ENCODE measurements at places on chromosomes 3 and 15.

DNA sequence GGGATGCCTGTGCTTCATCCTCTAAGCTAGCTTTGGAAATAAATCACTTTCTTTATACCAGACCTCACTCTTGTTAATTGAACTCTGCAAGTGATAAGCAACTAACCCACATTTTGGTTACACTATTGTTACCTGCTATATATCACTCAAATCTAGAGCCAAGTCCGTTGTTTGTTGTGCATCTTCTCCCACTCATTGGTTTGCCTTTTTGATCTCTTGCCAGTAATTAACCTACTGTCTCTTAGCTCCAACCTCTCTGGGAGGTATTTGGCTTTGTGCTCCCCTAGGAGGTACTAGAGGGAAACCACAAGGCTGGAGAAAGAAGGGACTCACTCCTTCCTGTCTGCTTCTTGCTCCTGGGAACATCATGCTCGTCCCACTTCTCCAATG, 12.8 kb upstream of the CRBN start:
- DNase-seq, result peak; percentile 4

GRCh38 chr3:8739757-8740504, 6.3 kb downstream of the CAV3 start:
- DNase-seq, result no peak

- DNase-seq, result no peak
Measured at GRCh38 chr15:92545996-92546395, 109.6 kb downstream of the FAM174B start.

- DNase-seq, result peak; percentile 24
Measured at GRCh38 chr3:194323785-194324735, 27.1 kb downstream of the CPN2 start.

DNA sequence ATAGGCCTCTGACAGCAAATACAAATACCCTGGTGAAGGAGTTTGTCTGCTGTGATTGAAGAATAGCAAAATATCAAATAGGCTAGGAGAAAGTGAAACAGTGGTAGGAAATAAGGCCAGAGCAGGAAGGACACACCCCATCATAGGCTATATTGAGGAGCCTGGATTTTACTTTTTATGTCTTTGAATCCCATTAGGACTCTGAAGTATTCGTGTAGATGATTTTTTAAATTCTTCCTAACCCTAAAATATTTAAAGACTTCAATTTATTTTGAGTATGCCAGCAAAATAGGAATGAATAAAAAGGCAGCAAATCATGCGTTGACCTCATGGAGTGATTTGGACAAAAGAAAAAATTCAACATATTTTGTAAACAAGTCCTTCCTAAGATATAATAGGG, 562.8 kb downstream of the NAALADL2 start:
- DNase-seq, result no peak

DNA sequence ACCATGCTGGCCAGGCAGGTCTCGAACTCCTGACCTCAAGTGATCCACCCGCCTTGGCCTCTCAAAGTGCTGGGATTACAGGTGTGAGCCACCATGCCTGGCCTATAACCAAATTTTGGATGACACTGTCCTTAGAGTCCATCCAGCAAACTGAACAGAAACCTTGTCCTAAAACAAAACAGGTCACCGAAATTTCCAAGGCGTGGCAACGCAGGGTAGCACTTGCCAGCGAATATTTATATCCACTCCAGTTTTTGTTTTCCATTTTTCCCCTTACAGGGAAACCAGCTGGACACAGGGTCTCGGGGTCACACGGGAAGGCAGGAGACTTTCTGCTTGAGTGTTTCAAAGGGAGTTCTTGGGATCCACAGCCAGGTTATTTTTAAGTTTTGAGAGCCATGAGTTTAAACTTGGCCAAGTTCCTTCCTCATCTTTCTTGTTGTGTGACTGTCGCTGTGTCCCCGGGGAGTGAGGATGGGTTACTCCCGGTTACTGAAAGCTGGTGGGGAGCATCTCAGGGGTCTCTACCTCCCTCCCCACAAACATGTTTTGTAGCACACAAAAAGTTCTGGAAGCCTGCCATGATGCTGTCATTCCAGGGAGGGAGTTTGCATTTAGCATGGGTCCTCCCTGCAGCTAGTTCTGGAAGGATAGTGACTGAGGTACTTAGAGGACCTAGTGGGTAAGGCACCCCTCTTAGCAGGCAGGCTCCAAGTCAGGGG, 12.6 kb downstream of the LIMD1 start:
- DNase-seq, result no peak

DNA sequence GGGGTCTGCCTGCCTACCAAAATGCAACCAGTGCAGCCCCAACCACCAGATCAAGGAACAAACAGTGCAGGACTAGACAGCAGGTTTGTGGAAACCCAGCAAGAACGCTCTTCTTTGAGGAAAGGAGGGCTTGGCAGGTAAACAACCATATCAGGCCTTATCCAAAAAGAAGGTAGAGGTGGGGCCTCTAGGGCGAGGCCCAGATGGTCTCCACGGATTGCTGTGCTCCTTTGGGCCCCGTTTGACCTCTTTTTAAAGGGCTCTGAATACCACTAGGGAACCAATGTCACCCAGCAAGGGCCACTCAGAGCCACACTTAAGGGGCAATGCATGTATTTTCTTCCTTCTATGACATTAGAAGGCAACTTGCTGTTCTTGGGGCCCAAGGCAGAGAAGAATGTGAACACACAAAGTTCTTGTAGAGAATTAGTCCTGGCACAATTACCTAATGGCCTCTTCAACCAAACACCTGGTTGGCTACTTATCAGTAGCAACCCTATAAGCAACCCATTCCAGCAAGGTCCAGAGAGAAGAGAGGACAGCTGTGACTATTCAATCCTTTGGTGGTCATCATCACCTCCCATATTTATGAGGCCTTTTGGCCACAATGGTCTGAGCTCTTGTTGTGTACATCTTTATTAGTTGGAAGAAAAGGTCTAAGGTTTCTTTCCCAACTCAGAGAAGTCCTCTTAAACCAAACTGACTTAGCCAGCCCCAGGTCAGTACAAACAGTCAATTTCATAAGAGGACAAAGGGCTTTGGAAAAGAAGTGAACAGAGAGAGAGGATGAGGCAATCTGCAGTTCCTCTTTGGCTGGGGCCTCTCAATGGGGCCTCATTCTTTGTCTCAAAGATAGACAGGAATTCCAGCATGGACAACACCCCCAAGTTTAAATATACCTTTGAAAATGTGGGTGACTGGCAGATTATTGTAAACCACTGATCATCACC, 36.0 kb downstream of the FOXP1 start:
- no peak for DNase-seq

DNA sequence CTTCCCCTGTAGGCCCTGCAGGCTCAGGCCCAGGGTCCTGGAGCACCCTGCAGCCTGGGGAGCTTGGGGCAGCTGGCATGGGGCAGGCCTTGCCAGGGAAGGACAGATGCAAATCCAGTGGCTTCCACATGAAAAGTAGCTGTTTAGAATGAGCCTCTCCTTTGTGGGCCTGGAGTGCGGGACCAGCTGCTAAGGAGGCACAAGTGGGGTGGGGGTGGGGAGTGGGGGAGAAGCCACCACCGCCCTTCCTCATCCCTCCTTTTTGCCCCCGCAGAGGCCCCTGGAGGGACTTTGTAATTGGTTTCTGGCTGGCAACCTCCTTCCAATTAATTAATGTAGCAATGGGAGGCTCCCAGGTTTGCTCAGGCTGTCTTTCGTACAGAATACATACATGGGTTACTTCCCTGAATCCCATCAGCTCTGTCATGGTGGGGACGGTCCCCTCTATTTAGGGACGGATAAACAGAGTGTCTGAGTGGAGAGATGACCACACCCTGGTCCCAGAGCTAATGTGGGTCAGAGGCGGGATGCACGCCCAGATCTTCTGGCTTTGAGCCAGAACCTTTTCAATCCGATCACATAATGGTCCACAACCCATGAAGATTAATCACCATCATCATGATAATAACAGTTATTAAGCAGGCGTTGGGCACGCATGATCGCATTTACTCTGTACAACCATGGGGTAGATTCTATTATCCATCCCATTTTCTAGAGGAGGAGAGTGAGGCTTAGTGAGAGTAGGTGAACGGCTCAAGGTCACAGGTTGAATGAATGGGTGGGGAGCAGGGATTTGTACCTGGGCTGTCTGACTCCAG, 6.2 kb downstream of the CORO2B start:
- DNase-seq, result no peak

DNA sequence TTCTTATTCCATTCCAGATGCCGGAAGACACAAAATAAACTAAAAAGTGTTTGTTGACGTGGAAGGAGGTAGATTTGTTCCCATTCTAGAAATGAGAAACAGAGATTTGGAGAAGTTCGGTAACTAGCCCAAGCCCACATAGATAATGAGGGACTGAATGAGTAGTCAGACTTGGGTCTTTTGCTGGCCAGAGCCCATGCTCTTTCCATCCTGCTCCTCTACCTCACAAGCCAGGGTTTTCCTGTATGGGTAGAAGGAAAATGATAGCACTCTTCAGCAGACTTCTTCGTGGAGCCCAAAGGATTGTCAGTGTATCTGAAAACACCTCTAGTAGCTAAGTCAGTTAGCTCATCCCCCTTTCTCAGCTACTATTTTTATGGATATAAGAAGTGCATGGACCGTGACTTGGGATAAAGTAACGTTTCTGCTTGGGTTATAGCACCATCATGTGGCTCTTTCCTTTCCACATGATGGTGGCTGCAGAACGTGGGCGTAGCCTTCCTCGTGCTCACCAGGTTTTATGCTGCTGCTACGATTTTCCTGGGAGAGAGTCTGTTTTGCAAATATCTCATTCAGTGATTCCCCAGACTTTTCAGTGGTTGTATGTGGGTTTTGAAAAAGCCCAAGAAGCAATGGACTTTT, 84.6 kb downstream of the DGKG start:
- no peak for DNase-seq
